ENCODE measurements at places on chromosomes 4 and X.

GRCh38 chr4:27928761-27929540, 1068.3 kb downstream of the STIM2 start:
- DNase-seq: no peak

DNA sequence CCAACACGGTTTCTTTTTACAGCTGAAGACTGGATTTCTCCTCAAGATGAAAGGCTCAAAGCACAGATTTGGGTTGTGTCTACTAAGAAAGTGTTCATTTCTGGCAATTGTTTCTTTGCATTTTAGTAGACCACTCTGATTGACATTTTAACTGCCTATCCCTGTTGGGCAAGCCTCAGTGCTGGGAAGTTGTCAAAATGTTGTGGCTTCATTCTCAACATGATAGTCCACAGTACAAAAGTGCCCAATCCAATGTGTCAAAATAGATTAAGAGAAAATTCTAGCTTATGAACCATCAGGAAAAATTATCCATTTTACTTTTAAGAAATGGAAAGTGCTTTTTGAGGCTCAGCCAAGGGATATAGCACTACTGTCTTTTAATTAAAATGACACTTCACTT, 323.9 kb upstream of the PRPS2 start:
- no peak for DNase-seq

DNA sequence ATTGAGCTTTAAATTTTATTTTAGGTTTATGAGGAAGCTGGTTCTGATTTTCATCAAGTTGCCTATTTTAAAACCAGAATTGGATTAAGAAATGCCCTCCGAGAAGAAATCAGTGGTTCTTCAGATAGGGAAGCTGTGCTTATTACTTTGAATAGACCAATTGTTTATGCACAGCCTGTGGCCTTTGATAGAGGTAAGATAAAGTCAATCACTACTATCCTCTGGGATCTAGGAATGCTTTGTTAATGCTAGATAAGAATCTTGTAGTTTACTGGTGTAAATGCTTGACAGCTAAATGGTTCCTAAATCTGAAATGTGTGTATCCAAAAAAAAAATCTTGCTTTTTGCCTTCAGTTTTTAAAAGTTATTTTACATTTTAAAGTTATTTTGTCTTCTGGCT, 73.0 kb upstream of the ADAD1 start:
- peak; percentile 12 for DNase-seq

DNA sequence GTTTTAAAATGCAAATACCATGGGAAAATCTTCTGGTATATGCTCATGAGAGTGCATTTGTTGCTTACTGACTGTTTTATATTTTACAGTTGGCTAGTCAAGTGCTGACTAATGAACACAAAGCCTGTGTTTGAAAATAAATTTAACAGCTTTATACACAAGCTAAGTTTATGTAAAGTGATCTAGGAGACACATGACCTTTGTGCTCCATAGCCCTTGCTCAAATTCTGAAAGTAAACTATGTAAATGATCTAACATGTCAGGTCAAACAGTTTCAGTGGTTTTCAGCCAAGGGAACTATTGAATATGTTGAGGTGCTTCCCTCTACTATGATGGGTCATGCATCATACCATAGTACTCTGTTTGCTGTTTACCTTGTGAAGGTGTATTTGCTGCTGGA, 36.7 kb downstream of the DIAPH2 start:
- DNase-seq: peak; percentile 0

GRCh38 chrX:25181775-25182174, 166.0 kb upstream of the ARX start:
- DNase-seq: no peak

DNA sequence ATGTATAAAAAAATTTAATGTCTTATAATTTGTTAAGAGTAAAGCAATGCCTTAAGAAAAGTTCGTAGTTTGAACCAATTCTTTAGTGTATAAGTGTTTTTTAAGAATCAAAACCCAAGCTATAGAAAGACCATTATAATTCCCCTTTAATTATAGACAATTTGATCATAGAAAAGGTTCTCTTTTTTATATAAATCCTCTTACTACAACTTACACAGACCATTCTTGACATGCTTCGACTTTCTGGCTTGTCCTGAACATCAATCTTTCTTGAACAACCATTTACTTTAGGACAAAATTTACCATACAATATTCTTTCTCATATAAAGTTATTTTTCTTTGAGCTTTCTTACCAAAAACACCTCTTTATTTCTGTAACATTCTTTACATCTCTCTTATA, 330.5 kb upstream of the SPANXN1 start:
- DNase-seq: peak; percentile 1

DNA sequence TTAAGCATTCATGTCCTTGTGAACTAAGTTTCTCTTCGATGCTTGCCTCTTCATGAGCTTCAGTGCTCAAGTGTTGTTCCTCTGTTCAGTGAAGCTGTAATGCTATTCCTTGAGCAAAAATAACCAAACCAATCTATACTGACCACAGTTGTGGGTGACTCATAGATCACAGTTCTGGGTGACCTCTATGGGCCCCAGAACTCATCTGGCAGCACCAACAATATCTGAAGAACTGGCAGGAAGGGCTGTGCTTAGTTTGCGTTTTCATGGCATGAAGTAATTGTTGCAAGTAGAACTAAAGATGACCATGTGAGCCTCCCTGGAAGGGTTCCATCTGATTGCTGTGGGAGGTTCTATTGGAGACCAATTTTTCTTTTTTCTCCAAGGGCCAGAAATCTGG, 106.2 kb downstream of the CCNG2 start:
- peak; percentile 15 for DNase-seq

- DNase-seq: peak; percentile 58
Measured at GRCh38 chrX:24371391-24371972, 11.0 kb downstream of the SUPT20HL1 start.

GRCh38 chr4:24794916-24795665, at the start of gene SOD3:
SOD3 (plus strand) TSS chr4:24795573; CDS start chr4:24799522, 3,949 bp downstream.
- peak; percentile 85 for DNase-seq

Data from M059J (cell line).